Hepatic stellate cell (primary cell): ENCODE measurements at places on chromosomes 12 and 14.

- DNase-seq: peak; percentile 50
Measured at GRCh38 chr14:72962829-72963312, 36.6 kb downstream of the DCAF4 start.

- DNase-seq: no peak
Measured at GRCh38 chr14:66628636-66629035, 120.7 kb downstream of the GPHN start.

GRCh38 chr14:76654573-76655108 is 106.6 kb upstream of the VASH1 start:
- no peak for DNase-seq

- no peak for DNase-seq
Measured at GRCh38 chr12:27919671-27920235, 52.8 kb downstream of the PTHLH start.

DNA sequence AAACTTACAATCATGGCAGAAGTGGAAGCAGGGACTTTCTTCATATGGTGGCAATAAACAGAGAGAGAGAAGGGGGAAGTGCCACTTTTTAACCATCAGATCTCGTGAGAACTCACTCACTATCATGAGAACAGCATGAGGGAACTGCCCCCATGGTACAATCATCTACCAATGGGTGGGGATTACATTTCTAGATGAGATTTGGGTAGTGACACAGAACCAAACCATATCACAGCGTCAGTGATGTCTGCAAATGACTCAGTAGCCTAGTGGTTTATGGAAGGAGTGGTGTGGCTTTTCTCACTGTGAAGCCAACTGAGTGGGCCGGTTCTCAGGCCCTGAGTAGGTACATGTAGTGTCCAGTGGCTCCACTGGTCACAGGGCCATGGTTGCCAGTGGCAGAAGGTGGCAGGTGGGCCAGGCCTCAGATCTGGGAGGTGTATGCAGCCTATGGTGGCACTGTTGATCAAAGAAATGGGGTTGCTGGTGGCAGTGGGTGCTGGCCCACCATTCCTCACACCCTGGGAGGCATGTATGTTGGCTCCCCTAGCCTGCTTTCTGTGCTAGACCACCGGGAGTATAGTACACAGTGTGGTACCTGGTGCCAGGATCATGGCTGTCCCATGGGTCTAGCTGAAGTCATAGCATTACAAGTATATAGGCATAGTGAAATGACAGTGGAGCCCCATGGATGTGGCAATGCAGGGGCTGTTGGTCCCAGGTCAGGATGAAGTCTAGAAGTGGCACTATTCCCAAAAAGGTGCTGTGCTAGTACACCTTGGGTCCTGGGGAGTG is 191.9 kb downstream of the NUBPL start:
- DNase-seq: no peak

GRCh38 chr12:69513297-69513696 is 43.1 kb downstream of the FRS2 start:
- DNase-seq: no peak

- DNase-seq: no peak
Measured at GRCh38 chr14:54048736-54049135, 92.1 kb upstream of the BMP4 start.

DNA sequence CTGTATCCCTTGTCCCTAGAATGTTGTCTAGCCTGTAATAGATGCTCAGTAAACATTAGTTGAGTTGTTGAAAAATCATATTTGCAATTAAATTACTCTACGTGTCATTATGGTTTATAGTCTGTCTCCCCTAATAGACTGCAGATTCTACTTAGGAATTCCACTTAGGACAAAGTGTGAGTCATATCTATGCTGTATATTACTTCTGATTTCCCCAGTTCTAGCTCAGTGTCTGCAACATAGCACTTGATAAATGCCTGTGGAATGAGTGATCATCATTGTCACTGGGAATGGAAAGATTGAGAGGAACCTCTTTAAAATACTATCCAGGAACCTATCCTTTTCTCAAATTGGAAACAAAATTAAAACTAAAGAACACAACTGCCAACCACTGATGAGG is 99.3 kb downstream of the TBX5 start:
- no peak for DNase-seq
